ENCODE measurements at places on chromosomes 16 and 17. TPM values are rescaled to one million over a fixed set of nuclear protein-coding genes. Genes with fewer than 3 reads are reported as not detected.

SAMD14 gene
- total RNA-seq: 0.43 TPM

OR1A1 gene
- not detected for total RNA-seq

GNAO1 gene
- total RNA-seq: 1.5 TPM

GOSR2 gene
- 51.6 TPM for total RNA-seq

KRTAP4-9 gene
- not detected for total RNA-seq

PMFBP1 gene
- 1.5 TPM for total RNA-seq

ASPHD1 gene
- total RNA-seq: not detected

ZACN gene
- total RNA-seq: 0.14 TPM

CBFA2T3 gene
- 0.08 TPM for total RNA-seq

CARD14 gene
- total RNA-seq: not detected

AOC3 gene
- total RNA-seq: 0.45 TPM

All from activated naive CD4-positive, alpha-beta T cell treated with anti-CD3 and anti-CD28 coated beads, Interleukin-2, amount 10 ng/mL, durations not matched to agents 5 hours and 36 hours (primary cell).